ENCODE measurements at places on chromosomes 2 and 18.

DNA sequence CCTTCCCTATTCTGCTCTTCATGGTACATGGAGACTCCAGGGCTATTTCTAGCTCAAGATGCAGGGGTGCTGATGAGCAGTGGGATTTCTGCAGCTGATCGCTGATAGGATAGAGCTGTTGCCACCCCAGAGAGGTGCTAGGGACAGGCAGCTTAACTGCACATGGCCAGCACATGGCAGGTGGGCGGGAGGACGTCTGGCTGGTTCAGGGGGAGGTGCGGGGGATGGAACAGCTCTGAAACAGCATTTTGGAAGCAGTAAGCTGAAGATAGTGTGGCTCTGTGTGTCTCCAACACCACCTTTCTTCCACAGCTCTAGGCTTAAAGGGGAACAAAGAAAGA, 151.9 kb upstream of the PELI1 start:
- no peak for ATAC-seq

GRCh38 chr2:179268277-179268925, 3.8 kb upstream of the SESTD1 start:
- peak; percentile 21 for ATAC-seq

- no peak for ATAC-seq
Observed at GRCh38 chr2:126685629-126686028, 29.7 kb downstream of the GYPC start.

DNA sequence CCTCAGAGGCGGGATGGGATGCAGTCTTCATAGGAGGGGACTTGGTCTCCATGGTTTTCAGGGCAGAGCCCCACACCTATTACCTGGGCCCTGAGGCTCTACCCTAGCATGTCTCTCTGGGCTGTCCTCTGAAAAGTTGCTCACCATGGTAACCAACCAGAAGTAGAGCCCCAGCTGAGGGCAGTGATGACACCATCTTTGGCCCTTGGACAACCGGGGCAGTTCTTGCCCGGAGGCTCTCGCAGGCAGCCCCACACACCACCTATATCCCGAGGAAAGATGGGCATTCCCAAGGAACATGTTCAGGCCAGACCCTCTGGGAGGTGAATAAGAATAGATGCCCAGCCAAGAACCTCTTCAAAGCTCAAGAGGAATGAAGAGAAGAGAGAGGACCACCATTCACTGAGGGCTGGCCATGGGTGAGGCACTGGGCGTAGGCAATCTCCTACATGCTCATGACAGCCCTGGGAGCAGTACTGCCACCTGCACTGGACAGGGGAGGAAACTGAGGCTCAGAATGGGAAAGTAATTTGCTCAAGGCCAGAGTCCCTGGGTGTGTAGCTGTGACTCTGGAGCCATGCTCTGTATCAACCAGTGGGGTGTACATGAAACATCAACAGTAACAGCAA, 72.5 kb downstream of the HS1BP3 start:
- ATAC-seq = no peak

DNA sequence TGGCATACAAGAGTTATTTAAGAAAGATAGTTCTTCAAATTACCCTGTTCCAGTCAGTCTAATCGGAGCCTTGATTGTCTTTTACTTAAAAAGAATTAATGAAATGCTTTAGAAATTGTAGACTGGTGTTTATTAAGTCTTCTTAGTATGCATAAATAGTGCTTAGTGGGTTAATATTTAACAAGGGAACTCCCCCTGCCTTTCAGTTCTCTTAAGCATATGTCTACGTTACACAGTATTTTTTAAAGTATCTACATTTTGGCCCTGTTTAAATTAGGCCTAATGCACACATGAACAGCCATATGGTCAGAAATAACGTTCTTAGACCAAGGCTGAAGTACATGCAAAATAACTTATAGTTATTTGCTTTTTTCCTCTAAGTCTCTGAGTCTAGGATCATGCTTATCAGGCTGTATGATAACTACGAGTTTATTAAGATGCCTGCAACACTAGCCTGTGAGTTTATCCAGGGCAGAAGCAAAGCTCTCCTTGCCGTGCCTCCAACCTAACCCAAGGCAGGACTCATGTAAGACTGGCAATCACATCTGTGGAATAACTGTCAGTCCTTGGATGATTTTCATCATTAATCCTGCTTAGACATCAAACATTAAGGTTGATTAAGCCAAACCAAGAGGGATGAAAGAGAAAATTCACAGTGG, 6.7 kb downstream of the BCL2 start:
- no peak for ATAC-seq

DNA sequence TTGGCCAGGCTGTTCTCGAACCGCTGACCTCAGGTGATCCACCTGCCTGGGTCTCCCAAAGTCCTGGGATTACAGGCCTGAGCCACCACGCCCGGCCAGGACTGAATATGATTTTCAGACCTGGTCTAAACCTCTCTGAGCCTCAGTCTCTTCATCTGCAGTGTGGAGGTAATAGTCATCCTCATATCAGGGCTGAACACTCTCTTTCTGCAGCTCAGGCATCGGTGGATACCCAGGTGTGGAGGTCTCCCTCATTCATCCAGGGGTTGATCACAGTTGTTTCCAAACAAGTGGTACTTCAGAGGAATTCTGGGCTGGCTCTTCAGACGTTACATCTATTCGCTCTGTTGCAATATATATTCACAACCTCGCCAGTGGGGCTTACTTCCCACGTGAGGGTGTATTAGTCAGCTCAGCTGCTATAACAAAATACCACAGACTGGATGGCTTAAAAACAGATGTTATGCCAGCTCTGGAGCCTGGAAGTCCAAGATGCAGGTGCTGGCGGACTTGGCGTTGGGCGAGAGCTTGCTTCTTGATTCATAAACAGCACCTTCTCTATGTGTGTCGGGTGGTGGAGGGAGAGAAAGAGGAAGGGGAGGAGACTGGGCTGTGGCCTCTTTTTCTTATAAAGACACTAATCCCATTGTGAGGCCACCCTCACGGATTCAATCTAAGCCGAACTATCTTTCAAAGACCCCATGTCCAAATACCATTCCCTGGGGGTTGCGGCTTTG, 2.9 kb upstream of the MBP start:
- ATAC-seq = no peak

- ATAC-seq = no peak
Observed at GRCh38 chr2:33067598-33067997, 120.8 kb downstream of the LTBP1 start.

DNA sequence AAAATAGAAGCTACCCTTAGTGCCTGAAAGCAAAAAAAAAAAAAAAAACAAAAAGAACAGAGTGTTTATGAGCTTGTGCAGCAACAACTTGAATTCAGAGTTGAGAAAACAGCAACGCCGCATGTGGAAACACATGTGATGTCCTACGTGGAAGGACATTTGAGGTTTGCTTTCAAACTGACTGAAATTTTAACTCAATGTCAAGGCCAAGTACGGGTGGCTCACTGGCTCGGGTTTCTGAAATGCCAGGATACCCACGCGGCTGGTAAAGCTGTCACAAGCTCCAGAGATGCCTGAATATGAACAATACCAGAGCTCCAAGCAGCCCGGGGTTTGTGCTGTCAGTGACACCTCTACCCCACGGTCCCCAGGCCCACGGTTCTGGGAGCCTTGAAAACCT, 72.2 kb upstream of the THOC1 start:
- ATAC-seq = no peak

DNA sequence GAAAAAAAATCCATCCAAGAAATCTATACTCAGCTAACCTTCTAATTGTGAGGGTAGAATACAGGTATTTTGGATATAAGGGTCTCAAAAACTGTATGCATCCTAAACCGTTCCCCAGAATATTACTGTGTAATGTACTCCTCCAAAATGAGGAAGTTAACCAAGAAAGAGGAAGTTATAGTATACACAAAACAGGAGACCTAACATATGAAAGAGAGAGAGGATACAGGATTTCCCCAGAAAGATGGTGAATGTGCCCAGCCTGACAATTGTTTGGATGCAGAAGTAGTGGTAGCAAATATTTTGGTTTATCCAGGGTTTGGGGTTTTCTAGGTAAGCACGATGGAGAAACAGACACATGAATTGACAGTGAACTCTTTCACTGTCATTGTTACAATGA, 50.6 kb downstream of the GALNT3 start:
- ATAC-seq = peak; percentile 30

GRCh38 chr18:60664736-60665135, 292.2 kb upstream of the MC4R start:
- ATAC-seq = no peak

GRCh38 chr2:71587509-71588073, 134.2 kb downstream of the DYSF start:
- ATAC-seq = no peak

GRCh38 chr2:149857344-149857743, 269.8 kb upstream of the MMADHC start:
- no peak for ATAC-seq

DNA sequence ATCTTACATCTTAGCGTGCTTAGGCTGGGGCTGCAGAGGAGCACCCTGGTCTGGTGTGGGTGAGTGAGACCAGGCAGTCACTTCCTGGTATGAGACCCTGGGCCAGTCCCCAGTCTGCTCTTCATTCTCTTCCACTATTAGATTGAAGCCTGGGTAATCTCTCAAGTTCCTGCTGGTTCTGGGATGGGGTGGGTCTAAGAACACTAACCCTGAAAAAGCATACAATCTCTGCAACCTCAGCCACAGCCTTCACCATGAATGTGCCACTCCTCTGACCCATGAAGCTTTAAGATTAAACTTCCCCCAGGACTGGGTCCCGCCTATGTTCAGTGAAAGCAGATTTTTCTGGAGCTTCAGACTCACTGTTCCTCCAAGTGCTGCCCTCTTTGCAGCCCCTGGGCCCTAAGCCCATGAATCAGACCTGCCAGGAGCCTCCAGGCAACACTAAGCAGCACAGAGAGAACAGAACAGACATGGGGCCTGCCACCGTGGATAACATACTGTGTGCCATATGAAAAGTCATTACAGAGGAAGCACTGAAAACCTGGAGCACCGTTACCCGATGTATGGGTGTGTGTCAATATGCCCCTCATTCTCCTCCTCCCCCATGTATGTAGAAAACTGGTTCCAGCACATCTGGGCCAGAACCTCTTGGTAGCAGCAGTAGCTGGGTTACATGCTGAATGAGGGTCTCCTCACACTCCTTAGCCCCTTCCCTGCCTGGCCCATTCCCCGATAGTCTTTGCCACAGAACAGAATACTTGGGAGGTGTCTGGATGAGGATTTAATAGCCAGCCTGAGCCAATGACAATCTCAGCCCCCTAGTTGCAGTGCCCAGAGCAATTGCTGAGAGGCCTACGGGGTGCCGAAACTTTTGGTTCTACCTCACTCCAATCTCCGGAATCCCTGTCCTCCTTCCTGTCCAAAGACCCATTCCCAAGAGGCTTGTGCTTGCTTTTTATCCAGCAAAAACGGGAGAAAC, 2.7 kb upstream of the SIX2 start:
- ATAC-seq = no peak

GRCh38 chr2:233259730-233260129, 8.3 kb downstream of the ATG16L1 start:
- no peak for ATAC-seq

- ATAC-seq = no peak
Observed at GRCh38 chr2:199315299-199316179, 142.2 kb downstream of the SATB2 start.

GRCh38 chr2:205524656-205525055, 157.6 kb upstream of the NRP2 start:
- ATAC-seq = no peak

- ATAC-seq = no peak
Observed at GRCh38 chr2:190822043-190822442, 58.6 kb upstream of the GLS start.

GRCh38 chr18:68865503-68865902, 67.6 kb downstream of the CCDC102B start:
- no peak for ATAC-seq

DNA sequence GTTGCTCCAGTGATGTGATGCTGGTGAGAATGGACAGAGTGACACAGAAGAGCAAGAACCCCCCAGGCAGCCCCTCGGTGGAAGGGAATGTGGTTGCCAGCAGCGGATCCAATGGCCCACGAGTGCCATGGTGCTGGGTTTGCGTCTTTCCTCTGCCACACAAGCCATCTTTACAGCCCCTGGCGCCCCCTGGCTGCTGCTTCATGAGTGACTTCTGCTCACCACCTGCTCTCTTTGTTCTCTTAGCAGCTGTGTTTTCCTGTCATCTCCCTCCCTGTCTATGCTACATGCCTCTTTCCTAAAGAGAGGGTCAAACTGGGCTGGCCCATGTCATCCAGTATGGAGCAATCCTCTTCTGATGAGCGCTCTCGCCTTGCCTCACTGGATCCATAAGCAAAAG, 300.0 kb upstream of the SMIM21 start:
- ATAC-seq = no peak

- ATAC-seq = no peak
Observed at GRCh38 chr2:77232909-77233425, 289.2 kb downstream of the LRRTM4 start.

- no peak for ATAC-seq
Observed at GRCh38 chr2:100742277-100743254, 77.4 kb upstream of the NPAS2 start.

DNA sequence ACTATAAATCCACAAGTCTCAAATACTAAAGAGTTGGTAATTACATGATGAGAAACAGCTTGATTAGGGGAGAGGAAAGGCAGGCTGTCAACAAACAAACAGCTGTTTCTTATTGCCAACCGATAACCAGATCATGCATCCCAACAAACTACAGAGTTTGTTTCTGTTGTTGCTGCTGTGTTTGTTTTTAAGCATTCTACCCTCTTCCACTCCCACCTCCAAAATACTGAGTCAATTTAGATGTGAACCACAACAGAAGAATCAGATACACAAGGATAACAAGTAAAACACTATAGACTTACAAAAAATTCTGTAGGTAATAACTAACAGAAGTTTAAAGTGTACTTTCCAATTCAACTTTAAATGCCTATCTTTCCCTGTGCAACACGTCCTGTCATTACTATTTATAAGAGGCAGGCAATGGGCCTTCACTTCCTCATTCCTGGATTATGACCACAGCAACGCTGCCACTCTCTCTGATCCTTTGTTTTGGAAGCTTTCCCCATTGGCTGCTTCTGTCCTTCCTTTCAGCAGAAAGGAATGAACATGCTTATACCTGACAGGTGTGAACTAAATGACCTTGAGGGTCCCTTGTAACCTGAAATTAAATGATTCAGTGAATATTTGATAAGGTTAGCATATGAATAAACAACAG, 152.0 kb downstream of the SRBD1 start:
- no peak for ATAC-seq

- no peak for ATAC-seq
Observed at GRCh38 chr18:57806978-57807285, 3.8 kb upstream of the ATP8B1 start.

GRCh38 chr2:1976112-1976511, 231.8 kb upstream of the PXDN start:
- no peak for ATAC-seq

DNA sequence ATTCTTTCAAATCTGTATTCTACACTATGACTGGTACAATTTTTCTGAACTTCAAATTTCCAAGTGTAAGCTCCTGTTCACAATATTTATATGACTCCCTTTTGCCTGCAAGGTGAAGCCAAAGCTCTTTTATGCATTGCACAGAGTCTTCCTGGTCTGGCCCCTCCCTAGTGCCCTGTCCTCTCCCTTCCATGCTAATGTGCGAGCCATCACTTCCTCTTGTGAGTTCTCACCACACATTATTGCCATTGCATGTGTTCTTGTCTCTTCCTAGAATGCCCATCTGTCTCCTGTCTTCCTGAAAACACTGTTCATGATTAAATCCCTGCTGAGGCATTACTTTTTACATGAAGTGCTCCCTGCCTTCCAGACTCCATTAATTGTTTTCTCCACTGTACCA, 169.9 kb downstream of the MC4R start:
- no peak for ATAC-seq

All from activated CD4-positive, CD25-positive, alpha-beta regulatory T cell treated with anti-CD3 and anti-CD28 coated beads, Interleukin-2, amount 50 U/mL, for 24 hours (primary cell).